Smooth muscle cell of the umbilical artery (primary cell): ENCODE measurements at places on chromosomes 2 and 18. TPM values are rescaled to one million over a fixed set of nuclear protein-coding genes. Genes with fewer than 3 reads are reported as not detected.

The SLC30A3 gene
- total RNA-seq: 0.09 TPM in 1 of 2 replicates, not detected in the other

The CHRNG gene
- total RNA-seq: not detected in 2 replicates

The AMER3 gene
- not detected in 2 replicates for total RNA-seq

The DCDC2C gene
- total RNA-seq: not detected in 2 replicates
